Activated T-cell treated with anti-CD3 and anti-CD28 coated beads, Interleukin-2, amount 50 U/mL, for 24 hours (primary cell): ENCODE measurements at places on chromosomes 4 and X.
A peak's percentile ranks its signal among the peaks of the same experiment; 100 is the strongest.

- DNase-seq, result no peak
- no peaks in the 10 kb centered on the region for H3K27me3 ChIP-seq
- H3K27ac ChIP-seq, result no peak overlapping the region
These were observed 24.8 kb downstream of the CCSER1 start for GRCh38 chr4:90152024-90152423.

DNA sequence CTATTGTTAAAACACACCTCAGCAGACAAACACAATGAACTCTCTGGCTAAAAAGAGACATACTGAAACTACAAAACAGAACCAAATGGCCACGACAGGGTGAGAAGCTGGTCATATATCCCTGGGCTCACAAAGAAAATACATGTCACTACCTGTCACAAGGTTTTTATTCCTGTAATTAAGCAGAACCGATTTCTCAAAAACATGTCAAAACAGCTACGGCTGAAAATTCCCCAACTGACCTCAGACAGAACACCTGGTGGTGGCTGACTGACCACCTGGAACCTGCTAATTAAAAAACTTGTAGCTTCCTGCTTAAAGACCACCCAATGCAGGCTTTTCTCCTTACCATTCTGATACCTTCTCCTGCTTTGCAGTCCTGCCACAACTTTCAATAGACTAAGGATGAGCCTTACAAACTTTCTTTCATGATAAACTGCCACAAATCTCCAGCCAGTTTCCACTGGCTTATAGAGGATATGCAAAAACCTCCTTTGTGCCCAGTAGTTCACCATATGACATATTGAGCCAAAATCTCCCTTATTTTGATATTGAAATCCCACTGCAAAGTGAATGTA, 571.9 kb downstream of the SPOCK3 start:
- no peaks in the 10 kb centered on the region for H3K36me3 ChIP-seq
- no peak for DNase-seq
- no peaks in the 10 kb centered on the region for H3K4me1 ChIP-seq
- H3K27ac ChIP-seq, result no peak overlapping the region
- H3K27me3 ChIP-seq, result no peaks in the 10 kb centered on the region

- H3K27ac ChIP-seq, result no peak overlapping the region
- H3K27me3 ChIP-seq, result no peaks in the 10 kb centered on the region
- no peak overlapping the region for H3K4me3 ChIP-seq
- no peak for DNase-seq
- H3K4me1 ChIP-seq, result no peaks in the 10 kb centered on the region
These were observed 495.2 kb downstream of the NLGN4X start for GRCh38 chrX:5733501-5733900.

DNA sequence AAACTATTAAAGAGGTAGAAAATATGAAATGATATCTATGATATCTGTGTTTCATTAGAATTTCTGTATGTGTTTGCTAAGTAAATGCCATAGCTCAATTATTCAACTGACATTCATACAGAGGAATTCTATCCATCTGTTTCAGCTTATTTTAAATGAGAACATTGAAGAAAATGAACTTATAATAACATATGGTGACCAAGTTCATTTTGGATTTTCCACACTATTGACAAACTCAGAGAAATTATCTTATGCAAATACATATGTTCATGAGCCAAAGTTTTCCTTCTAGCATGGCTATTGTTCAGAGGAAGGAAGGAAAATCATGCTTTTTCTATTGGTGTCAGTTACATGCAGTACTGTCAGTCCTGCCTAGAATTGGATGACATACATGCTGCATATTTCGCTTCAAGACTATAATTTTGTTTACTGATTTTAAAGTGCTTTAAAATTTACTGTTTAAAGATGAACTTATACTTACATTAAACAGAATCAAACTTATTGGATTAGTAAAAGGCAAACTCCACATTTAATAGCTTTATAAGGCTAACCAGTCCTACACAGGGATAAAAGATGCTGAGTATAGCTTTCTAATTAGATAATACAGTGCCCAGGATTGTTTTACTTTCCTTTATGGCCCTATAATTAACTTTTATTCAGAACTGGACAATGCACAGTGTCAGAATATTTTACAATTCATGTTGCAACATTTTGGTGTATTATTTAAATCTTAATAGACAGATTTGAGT, 646.2 kb downstream of the TRAM1L1 start:
- H3K27me3 ChIP-seq, result no peaks in the 10 kb centered on the region
- DNase-seq, result no peak
- no peak overlapping the region for H3K27ac ChIP-seq
- H3K4me1 ChIP-seq, result no peaks in the 10 kb centered on the region
- no peak overlapping the region for H3K4me3 ChIP-seq

DNA sequence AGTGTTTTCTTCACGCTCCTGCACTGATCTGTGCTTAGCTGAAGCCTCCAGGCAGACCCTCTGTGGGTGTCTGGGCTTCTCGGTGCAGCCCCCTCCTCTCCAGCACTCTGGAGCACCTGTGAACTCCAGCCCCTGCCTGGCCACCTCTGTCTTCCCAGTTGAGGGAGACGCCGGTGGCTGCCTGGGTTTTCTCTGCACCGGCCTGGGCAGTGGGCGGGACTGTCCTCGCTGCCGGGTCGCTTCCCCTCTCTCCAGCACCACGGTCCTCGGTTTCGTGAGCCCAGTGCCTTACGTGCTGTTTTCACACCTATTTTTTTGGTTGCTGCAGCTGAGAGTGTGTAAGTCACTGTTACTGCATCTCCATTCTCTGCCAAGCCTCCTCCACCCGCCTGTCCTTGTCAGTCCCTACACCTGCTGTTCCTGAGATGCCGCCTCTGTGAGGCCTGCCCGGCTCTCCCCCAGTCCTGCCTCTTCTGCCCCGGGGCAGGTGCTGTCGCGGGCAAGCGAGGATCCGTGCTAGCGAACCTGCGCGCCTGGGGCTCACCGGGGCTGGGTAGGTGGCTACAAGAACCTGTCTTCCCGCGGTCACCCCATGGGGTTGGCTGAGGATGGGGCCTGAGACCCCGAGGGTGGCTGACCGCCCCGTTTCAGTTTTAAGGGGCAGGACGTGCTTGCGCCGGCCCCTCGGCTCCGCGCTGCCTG, 2.4 kb upstream of the FGFRL1 start:
- H3K36me3 ChIP-seq, result peaks cover 5% of the 10 kb centered on the region
- H3K27ac ChIP-seq, result no peak overlapping the region
- H3K4me1 ChIP-seq, result peaks cover 13% of the 10 kb centered on the region
- H3K4me3 ChIP-seq, result peak overlapping the region; percentile 66

- H3K36me3 ChIP-seq, result no peaks in the 10 kb centered on the region
- DNase-seq, result no peak
- no peak overlapping the region for H3K27ac ChIP-seq
- peaks cover 11% of the 10 kb centered on the region for H3K27me3 ChIP-seq
- H3K4me1 ChIP-seq, result peaks cover 5% of the 10 kb centered on the region
These were observed 162.0 kb downstream of the SNCA start for GRCh38 chr4:89674876-89675459.

GRCh38 chr4:6390356-6390755, 82.1 kb downstream of the PPP2R2C start:
- H3K4me3 ChIP-seq, result no peak overlapping the region
- no peak overlapping the region for H3K27ac ChIP-seq
- peaks cover 11% of the 10 kb centered on the region for H3K27me3 ChIP-seq
- DNase-seq, result no peak

GRCh38 chrX:6614506-6614905, 79.6 kb upstream of the VCX3A start:
- no peaks in the 10 kb centered on the region for H3K27me3 ChIP-seq
- H3K4me3 ChIP-seq, result no peak overlapping the region
- H3K36me3 ChIP-seq, result no peaks in the 10 kb centered on the region

DNA sequence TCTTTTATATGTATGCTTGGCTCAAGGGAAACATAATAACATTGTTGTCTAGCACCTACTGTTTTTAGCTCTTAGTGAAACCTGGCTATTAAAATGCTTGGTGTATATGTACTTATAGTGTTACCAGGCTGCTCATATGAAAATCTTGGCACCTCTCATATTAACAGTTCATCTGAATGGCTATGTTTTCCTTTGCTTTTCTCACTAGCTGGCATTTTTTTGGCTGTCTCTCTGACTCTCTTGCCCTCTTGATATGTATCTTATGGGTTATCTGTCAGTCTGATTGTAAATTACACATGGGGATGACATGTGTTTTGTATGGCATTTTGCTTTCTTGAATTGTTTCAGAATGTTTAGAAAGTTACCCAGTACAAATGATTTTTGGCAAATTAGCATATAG, 158.0 kb downstream of the ARHGAP24 start:
- H3K36me3 ChIP-seq, result no peaks in the 10 kb centered on the region
- no peaks in the 10 kb centered on the region for H3K27me3 ChIP-seq
- DNase-seq, result no peak
- no peaks in the 10 kb centered on the region for H3K4me1 ChIP-seq
- no peak overlapping the region for H3K4me3 ChIP-seq

DNA sequence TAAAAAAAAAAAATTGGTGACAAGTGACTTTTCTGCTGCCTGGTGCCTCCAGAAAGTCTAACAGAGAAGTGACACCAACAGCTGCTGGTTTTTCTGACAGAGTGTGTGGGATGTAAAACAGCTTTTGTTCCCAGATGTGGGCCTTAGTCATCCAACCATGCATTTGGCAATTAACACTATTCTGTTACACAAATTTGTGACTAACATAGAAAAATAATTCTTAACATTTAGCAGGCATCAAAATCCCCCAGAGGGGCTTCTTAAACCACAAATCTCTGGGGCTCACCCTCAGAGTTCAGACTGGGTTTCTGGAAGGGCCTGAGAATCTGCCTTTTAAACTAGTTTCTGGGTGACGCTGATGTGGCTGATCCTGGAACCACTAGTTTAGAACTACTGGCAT, 100.5 kb upstream of the PCDH7 start:
- H3K4me3 ChIP-seq, result no peak overlapping the region
- no peaks in the 10 kb centered on the region for H3K36me3 ChIP-seq
- H3K27me3 ChIP-seq, result no peaks in the 10 kb centered on the region
- no peaks in the 10 kb centered on the region for H3K4me1 ChIP-seq
- no peak for DNase-seq

DNA sequence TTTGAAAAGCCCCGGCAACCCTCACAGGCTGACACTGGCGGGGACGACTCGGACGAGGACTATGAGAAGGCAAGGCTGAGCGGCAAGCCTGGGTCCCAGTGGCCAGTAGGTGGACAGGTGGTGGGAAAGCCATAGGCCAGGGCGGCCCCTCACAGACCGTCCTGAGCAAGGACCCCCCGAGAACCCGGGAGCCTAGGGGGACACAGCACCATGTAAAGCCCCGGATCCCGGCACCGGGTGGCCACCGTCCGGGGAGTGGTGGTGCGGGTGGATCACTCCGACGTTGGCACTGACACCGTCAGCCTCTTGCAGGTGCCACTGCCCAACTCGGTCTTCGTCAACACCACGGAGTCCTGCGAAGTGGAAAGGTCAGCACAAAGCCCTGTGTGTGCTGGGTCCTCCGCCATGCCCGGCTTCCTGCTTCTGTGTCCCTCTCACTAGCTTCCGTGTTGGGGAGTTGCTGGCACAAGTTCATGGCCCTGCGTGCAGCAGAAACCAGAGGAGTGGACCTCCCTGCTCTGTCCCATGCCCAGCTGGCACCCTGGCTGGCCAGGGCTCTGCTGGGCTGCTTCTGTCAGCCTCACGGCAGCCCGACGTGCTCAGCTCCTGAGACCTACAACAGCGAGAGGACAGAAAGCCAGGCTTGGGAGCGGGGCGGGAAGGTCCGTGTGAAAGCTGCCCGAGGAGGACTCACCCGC, 11.9 kb upstream of the ADD1 start:
- H3K27me3 ChIP-seq, result no peaks in the 10 kb centered on the region
- peak; percentile 20 for DNase-seq
- H3K36me3 ChIP-seq, result peaks cover 87% of the 10 kb centered on the region
- no peak overlapping the region for H3K27ac ChIP-seq
- no peak overlapping the region for H3K4me3 ChIP-seq

DNA sequence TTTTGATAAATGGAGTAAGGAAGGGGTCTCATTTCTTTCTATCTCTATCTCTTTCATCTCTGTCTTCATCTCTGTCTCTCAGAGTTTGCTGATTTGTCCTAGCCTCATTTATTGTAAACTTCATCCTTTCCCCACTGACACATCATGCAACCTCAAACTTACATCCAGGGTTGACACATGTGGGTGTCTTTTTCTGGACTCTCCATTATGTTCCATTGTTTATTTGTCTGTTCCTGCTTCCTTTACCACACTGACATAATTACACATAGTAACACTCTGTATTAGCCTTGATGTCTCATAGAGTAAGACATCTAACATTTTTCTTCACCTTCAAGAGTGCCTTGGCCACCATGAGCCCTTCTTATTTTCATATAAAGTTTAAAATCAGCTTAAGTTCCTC, 8.1 kb upstream of the SRD5A3 start:
- H3K36me3 ChIP-seq, result no peaks in the 10 kb centered on the region
- DNase-seq, result no peak
- no peak overlapping the region for H3K4me3 ChIP-seq
- H3K27ac ChIP-seq, result no peak overlapping the region
- peaks cover 18% of the 10 kb centered on the region for H3K4me1 ChIP-seq
- no peaks in the 10 kb centered on the region for H3K27me3 ChIP-seq

- H3K27ac ChIP-seq, result peak overlapping the region; percentile 86
- H3K36me3 ChIP-seq, result peaks cover 3% of the 10 kb centered on the region
- peaks cover 65% of the 10 kb centered on the region for H3K4me1 ChIP-seq
- H3K4me3 ChIP-seq, result peak overlapping the region; percentile 78
- DNase-seq, result no peak
These were observed 1.4 kb upstream of the KLF3 start for GRCh38 chr4:38662522-38663089.

- H3K4me3 ChIP-seq, result no peak overlapping the region
- H3K27ac ChIP-seq, result no peak overlapping the region
- H3K27me3 ChIP-seq, result no peaks in the 10 kb centered on the region
- no peak for DNase-seq
These were observed 112.3 kb upstream of the LIMCH1 start for GRCh38 chr4:41425650-41426049.

DNA sequence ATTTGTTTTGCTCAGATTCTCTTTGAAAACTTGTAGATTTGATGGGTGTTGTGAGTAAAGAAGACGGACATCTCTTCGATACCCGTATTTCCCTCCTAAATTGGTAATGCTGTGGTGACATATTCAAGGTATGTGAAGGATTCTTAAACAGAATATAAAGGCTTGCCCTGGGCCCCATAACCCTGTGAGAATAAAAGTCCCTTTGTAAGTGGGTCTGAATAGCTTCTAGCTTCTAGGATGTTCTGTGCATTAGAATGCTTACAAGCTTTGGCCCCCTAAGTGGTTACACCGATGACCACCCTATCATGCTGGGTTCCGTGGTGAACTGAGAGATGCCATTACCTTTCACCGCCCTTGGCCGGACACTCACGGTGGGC, 574 bp upstream of the MOB1B start:
- no peak for DNase-seq
- H3K27ac ChIP-seq, result peak overlapping the region; percentile 91
- peaks cover 25% of the 10 kb centered on the region for H3K36me3 ChIP-seq
- H3K27me3 ChIP-seq, result no peaks in the 10 kb centered on the region
- H3K4me1 ChIP-seq, result peaks cover 33% of the 10 kb centered on the region

DNA sequence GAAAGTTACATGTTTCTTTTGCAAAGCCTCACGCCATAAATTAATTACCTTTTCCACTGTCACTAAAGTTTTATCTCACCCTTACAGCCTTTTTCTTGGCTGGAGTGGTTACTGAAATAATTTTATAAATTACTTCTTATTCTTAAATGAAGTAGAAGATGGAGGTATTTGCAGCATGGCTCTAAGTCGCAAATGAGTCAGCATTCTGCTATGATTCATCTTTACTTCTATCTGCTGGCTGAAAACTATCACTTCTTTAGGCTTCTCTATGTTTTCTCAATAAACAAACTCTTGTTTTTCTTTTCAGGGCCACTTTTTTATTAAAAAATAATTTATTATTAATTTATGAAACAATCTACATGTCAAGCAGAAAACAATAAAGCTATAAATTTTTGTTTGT, 210.2 kb upstream of the GYPA start:
- DNase-seq, result no peak

GRCh38 chrX:43805579-43805978, 76.7 kb downstream of the MAOB start:
- H3K4me1 ChIP-seq, result no peaks in the 10 kb centered on the region
- no peak overlapping the region for H3K27ac ChIP-seq
- DNase-seq, result no peak
- peaks cover 58% of the 10 kb centered on the region for H3K27me3 ChIP-seq
- H3K4me3 ChIP-seq, result no peak overlapping the region
